ENCODE measurements at places on chromosomes 16 and 17.

- no peak for DNase-seq
Observed at GRCh38 chr16:69329369-69330285, 761 bp downstream of the PDF start.

DNA sequence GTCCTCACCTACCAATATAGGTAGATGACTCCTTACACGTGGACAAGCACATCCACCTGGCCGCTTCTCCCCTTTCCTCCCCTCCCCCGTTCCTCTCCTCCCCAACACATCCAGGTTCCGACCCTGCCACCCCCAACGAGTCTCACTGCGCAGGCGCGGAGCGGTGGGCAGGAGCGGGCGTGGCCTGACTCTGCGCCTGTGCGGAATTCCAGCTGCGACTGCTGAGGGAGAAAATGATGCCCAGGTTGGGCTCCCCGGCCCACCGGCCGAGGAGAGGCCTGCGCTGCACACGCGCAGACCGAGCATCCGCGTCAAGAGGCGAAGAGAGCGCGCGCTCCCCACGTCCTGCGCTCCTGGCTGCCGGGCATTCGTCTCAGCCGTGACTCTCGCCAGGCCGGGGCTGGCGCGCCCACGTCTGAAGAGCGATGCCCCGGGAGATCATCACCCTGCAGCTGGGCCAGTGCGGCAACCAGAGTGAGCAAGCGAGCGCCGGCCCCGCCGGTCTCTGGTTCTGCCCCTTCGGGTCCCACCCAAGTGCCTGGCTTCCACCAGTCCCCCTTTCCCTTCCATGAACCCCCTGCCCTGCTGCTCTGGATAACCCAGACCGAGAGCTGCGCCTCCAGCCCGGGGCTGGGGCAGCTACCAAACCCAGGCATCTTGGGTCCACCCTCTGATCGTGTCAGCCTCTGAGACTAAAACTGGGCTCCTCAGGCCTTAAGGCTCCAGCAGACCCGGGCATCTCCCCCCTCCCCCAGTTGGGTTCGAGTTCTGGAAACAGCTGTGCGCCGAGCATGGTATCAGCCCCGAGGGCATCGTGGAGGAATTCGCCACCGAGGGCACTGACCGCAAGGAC is at the start of gene TUBG2:
TUBG2 (plus strand) TSS at position 206 of the 853 bp plus-strand sequence; CDS start at position 426, 220 bp downstream.
- DNase-seq = no peak

DNA sequence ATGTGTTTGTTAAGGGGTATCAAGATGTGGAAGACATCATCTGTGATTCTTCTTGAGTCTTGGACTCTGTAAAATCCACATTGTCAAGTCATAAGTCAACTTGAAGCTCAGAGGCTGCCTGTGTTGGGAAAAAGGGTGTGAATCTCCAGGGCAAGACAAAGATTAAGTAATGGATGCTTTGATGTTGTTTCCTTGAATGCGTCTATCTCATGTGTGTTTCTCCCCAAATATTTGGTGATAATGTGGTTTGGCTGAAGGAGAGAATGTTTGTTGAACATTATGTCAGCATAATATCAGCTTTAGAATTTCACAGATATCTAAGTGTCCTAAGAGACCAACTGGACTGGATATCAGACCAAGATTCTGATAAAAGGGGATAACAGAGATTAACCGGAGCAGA is 24.1 kb upstream of the KCNJ16 start:
- DNase-seq = no peak

GRCh38 chr16:75497558-75497957 is 2.3 kb upstream of the CHST6 start:
- DNase-seq = no peak

DNA sequence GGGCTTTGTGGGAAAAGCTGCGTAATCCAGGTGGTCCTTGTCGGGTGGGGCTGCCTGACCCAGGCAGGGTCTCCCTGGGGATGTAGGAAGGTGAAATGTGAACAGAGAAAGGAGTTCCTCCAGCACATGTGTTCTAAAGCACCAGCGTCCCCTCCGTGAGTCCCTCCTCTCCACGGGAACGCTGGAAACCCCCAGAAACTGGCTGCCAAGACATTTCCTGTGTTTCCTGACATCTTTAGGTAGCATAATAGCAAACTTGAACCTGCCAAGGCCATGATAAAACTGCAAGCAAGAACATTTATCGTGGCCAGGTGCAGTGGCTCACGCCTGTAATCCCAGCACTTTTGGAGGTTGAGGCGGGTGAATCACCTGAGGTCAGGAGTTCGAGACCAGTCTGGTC is 12.6 kb upstream of the PYDC1 start:
- DNase-seq = no peak

- DNase-seq = no peak
Observed at GRCh38 chr17:72635034-72635635, 457.4 kb downstream of the SLC39A11 start.

GRCh38 chr16:9362050-9362449 is 270.6 kb downstream of the HAPSTR1 start:
- DNase-seq = no peak

DNA sequence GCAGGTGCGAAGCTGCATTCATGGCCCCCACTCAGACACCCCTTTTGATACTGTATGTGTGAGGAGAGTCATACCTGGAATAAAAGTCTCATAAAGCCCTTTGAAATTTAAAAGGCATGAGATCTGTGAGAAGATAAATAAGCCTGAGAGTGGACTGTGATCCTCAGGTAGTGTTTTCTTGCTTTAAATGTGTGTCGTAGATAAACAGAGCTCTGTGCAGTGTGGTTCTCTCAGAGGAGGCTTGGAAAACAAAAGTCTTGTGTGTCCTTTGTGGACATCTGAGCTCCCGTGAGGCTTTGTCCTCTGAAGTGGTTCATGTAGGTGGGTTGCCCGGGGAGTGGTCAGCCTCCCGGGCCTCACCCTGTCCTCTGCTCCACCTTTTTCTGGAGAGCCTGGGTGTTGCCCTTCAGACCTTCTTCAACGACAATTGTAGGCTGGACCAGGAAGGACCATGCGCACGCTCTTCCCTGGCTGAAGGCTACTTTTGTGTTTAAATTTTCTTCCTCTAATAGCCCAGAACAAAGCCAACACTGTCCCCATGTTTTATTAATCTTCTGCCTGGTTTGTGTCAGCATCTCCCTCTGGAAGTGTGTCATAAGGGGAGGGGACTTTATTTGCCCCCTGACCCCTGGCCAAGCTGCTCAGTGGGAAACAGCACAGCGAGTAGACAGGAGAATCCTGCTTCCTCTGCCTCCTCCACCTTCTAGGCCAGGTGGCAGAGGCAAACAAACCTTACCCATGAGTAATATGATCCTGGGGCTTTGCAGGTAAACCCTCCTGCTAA is 151.2 kb downstream of the MSI2 start:
- no peak for DNase-seq

- DNase-seq = no peak
Observed at GRCh38 chr17:27919079-27919478, 25.9 kb upstream of the LYRM9 start.

GRCh38 chr17:28029044-28029443 is 13.4 kb upstream of the NLK start:
- no peak for DNase-seq

- DNase-seq = no peak
Observed at GRCh38 chr16:51103590-51103989, 47.5 kb downstream of the SALL1 start.
